ENCODE measurements at places on chromosomes 7 and 10.

DNA sequence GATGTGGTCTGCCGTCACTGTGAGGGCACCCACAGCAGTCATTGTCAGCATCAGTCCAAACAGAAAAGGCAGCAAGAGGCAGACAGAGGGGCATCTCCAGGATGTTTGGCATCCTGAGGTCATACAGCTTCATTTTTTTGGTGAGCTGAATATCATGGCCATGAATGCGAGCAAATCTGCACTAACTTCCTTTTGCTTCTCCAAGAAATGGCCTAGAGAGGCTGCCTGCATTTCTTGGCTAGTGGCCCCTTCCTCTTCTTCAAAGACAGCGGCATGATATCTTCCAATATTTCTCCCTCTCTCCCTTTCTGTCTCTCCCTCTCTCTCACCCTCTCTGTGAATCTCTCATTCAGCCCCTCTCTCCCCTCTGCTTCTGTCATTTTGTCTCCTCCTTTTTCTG is 24.8 kb downstream of the FKBP6 start:
- no peak for DNase-seq

DNA sequence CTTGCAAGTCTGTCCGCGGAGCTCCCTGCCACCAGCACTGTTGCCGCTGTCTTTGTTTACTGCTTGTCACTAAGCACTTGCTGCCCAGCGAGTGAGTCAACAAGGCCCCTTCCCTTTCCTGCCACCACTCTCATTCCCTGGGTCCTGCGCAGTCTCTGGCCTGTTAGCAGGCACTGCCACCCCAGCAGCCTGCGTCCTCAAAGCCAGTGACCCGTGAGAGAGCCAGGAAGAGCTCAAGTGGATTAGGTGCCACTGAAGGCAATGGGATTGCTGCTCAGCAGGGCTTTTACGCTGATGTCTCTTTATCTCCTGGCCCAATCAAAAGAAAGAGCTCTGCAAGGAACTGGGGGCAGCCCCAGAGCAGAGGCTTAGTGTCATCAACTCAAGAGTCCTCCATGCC is at the start of gene FRMPD2:
Gene FRMPD2, minus strand, starts transcription at position 61 of the 400 bp plus-strand sequence. CDS start 129 bp downstream, outside the sequence.
- no peak for DNase-seq

DNA sequence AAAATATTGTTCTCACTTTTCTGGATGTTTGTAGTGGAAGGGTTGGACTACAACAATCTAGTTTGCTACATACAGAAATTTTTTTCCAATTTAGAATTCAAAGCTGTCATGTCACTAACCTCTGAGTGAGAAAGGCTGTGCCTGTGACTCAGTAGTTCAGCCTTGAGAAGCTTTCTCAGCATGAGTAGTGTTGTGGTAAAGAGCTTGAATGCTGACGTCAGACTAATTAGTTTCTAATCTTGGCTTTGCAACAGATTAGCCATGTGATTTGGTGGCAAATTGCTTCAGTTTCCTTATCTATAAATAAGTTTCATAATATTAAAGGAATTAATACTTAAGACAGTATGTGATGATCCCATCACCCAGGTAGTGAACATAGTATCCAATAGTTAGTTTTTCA is 83.8 kb downstream of the ABCA13 start:
- DNase-seq, result no peak

- no peak for DNase-seq
Measured at GRCh38 chr7:130904792-130905191, 170.8 kb upstream of the KLF14 start.

DNA sequence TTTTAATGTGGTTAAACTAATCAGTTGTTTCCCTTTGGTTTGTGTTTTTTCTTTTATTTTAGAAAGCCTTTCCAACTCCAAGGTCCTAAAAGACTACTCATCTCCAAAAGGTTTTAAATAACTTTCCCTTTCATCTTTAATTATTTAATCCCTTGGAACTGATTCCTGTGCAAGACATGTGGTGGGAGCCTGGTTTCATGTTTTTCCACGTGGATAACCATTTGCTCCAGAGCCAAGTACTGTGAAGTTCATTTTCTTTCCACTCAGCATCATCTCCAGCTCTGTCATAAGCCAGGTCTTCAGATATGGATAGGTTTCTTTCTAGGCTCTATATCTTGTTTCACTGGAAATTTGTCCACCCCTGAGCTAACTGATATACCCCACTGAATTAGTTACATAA is 16.7 kb downstream of the PPP1R3C start:
- DNase-seq, result no peak

- no peak for DNase-seq
Measured at GRCh38 chr10:119256897-119257296, 49.5 kb downstream of the GRK5 start.

- DNase-seq, result no peak
Measured at GRCh38 chr10:113267619-113268562, 285.0 kb upstream of the HABP2 start.

DNA sequence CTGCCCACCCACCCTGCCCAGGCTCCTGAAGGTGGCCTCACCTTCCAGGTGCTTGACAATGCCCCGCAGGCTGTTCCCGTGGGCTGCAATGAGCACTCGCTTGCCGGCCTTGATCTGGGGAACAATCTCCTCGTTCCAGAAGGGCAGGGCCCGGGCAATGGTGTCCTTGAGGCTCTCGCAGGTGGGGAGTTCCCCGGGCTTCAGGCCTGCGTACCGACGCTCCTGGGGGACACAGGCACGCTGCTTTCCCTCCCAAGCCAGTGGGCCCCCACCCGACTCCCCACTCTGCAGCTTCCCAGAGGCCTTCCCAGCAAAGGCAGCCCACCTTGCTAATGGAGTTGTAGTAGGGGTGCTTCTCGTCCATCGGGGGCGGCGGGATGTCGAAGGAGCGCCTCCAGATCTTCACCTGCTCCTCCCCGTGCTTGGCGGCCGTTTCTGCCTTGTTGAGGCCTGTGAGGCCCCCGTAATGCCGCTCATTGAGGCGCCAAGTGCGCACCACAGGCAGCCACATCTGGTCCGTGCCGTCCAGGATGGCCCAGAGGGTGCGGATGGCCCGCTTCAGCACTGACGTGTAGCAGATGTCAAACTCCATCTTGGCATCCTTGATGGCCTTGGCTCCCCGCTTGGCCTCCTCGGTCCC is 456 bp downstream of the PGAM2 start:
- peak; percentile 31 for DNase-seq

GRCh38 chr7:106731646-106732444 is 70.9 kb upstream of the CCDC71L start:
- no peak for DNase-seq

DNA sequence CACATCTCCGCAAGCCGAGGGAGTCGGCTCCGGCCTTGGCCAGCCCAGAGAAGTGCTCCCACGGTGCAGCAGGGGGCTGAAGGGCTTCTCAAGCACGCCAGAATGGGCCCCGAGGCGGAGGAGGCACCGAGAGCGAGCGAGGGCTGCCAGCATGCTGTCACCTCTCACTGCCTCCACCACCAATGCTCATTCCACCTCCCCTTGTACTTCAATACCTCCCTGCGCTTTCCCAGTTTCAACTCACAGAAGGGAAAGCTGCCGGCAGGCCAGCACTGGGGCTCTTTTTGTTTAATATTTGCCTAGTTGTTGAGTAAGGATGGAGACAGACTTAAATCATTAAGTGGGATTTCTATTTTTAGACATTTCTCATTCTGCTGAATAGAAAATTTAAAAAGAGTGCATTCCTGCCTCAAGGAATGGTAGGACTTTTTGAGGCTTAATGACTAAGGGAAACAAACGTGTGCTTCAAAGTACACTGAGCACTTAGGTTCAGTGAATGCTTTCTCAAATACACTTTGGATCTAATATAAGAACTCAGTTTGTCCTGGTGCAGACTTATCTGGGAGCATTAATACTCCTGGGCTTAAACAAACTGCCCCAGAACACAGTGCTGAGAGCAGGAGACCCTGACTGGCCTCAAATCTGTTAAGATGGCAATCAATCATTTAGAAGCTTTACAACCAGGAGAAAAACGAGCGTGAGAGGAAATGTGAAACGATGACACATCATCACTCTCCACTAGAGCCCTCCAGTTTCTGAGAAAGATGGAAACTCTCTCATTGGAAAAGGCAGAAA is 131.2 kb downstream of the RALA start:
- no peak for DNase-seq

GRCh38 chr7:25857376-25858067 is 294.5 kb upstream of the NFE2L3 start:
- DNase-seq, result no peak

GRCh38 chr7:4173615-4174014 is 508.5 kb upstream of the FOXK1 start:
- DNase-seq, result no peak

DNA sequence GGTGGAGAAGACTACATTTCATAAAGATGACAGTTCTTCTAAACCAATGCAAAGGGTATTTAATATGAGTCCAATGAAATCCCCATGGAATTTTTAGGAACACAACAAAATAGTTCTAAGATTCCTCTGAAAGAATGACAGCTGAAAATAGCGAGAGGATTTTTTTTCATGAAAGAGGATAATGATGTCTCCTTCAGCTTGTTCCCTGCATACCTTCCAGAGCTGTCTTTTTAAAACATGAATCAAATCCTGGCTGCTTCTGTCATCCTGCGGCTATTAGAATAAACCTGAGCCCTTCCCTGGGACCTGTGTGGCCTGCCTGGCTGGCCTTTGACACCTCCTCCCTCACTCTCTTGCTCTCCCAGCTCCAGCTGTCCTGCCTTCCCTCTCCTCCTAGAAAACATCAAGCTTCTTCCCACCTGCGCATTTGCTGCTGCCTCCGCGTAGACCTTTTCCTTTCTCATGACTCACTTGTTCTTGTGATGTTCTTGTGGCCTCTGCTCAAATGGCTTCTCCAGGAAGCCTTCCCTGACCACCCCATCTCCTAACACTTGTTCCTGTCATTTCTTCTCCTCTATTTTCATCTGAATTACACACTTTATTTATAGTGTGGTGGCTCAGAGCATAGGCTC is 57.4 kb downstream of the EEPD1 start:
- DNase-seq, result no peak

- DNase-seq, result peak; percentile 47
Measured at GRCh38 chr10:3068968-3069737, 1.8 kb downstream of the PFKP start.

- DNase-seq, result no peak
Measured at GRCh38 chr7:72924386-72924732, 536 bp upstream of the POM121 start.

DNA sequence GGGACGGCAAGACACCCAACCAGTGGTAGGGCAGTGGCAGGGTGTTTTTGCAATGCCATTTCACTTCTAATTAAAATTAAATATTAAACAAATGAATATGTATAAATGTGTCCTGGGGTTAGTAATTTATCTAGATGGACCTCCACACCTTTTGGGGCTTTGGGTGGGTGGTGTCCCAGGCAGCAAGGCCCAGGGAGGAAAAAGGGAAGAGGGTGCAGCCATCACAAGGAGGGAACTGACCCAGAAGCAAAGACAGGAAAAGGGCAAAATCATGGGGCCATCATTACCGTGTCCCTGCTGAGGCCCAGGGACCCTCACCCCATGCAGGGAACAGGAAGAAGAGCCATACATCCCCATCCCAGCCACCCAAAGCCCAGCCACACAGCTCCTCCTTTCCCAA is 204.6 kb downstream of the GRID1 start:
- DNase-seq, result no peak

- DNase-seq, result no peak
Measured at GRCh38 chr7:42345478-42346299, 108.7 kb upstream of the GLI3 start.

DNA sequence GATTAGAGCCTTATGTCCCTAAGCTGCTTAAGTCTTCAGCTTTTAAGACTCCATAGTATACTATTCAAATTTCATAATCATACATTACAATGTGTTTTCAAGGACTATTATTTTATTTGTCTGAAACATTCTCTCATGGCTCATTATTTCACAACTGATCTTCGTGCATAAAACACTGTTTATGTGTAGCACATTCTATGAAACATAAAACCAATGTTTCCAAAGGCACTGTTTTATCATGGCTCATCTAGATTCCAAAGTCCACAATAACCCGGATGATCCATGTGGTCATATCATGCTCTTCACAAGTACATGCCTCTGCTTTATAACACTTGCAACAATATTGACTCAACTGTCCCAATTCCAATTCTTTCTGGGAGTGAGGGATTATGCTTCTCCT is 806.1 kb downstream of the TNS3 start:
- DNase-seq, result no peak

GRCh38 chr10:22344249-22344648 is 1.0 kb upstream of the SPAG6 start:
- DNase-seq, result no peak

DNA sequence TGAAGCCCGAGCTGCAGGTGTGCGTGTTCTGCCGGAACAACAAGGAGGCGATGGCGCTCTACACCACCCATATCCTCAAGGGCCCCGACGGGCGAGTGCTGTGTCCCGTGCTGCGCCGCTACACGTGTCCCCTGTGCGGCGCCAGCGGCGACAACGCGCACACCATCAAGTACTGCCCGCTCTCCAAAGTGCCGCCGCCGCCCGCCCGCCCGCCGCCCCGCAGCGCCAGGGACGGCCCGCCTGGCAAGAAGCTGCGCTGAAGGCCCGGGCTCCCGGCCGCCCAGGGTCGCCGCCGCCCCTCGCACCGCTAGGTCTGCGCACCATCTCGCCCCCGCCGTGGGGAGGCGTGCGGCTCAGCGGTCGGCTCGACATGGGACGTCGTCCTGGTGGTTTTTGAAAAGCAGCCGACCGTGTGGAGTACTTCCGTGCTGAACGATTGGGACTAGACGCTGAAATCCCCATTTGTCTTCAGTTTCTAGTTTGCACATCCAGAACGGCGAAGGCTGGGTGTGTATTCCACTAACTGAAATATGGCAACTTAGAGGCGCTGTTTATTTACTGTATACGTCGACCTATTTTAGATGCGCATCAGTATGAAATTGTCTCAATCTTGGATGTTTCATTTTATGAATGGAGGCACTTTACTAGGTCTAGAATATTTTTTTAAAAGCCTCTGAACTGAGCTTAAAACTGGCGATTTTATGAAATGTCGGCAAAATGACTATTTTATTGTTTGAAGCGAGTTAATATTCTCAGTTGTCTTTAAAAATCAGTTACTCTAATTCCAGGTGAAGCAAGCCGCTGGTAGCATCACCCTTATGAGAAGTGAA is 1.1 kb downstream of the NANOS1 start:
- DNase-seq, result peak; percentile 57

GRCh38 chr10:68781613-68782574 is 45.4 kb upstream of the STOX1 start:
- no peak for DNase-seq

- DNase-seq, result no peak
Measured at GRCh38 chr7:5439572-5440496, 16.2 kb upstream of the TNRC18 start.

DNA sequence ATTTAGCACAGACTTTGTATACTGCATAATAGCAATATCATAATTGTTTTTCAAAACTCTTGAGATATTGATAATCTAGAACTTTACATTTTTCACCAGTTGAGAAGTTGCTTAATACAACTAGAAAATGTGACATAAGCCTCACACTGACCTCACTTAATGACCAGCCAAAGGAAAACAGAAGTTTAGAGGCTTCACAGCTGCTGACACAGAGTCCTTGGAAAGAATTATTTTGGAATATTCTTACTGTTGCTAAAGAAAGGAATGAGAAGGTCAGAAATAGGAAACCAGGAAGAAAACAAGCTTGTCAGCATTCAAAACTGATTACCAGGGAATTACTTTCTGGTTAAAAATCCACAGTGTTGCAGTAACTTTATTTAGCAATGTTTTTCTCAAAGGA is 35.5 kb upstream of the WASL start:
- no peak for DNase-seq
